ENCODE measurements at places on chromosomes 5 and 9. TPM values are rescaled to one million over a fixed set of nuclear protein-coding genes. Genes with fewer than 3 reads are reported as not detected.
A peak's percentile ranks its signal among the peaks of the same experiment; 100 is the strongest.

Gene MTX3
- total RNA-seq = 16.5 TPM

Gene CYSRT1
- total RNA-seq = 0.90 TPM

Gene CCDC152
- total RNA-seq = 22.0 TPM

Gene DPH7
- total RNA-seq = 32.8 TPM

Gene PDE8B
- 2.1 TPM for total RNA-seq

Gene FOXD4
- 0.63 TPM for total RNA-seq

Gene TERT
- 6.3 TPM for total RNA-seq

Gene AK8
- total RNA-seq = 0.92 TPM

Gene BARHL1
- 0.14 TPM for total RNA-seq

Gene TLR4
- total RNA-seq = 0.41 TPM

Gene IGIP
- total RNA-seq = 2.5 TPM

Gene PLAA
- 38.4 TPM for total RNA-seq

Gene FPGS
- 63.9 TPM for total RNA-seq

Gene FGF18
- 0.27 TPM for total RNA-seq

- peak; percentile 7 for ATAC-seq
Measured at GRCh38 chr5:179731791-179732411, 721 bp upstream of the MAML1 start.

- no peak for ATAC-seq
Measured at GRCh38 chr5:32290922-32291321, 21.8 kb downstream of the MTMR12 start.

DNA sequence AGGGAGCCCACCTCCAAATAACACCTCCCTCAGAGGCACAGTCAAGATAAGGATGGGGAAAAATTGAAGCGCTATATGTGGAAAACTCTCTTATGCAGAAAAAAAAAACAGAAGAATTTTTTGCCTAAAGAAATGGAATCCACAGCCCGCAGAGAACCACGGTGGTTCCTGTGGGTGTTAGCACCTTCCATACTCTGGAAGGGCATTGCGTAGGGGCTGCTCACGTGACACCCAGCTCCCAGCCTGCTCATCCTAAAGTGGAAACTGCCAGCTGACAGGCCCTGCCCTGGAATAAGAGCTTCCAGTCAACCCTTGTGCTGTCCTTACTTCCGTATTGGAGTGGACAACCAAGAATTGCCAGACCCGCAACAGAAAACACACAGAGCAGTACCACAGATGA, 142.5 kb downstream of the FSTL4 start:
- no peak for ATAC-seq

DNA sequence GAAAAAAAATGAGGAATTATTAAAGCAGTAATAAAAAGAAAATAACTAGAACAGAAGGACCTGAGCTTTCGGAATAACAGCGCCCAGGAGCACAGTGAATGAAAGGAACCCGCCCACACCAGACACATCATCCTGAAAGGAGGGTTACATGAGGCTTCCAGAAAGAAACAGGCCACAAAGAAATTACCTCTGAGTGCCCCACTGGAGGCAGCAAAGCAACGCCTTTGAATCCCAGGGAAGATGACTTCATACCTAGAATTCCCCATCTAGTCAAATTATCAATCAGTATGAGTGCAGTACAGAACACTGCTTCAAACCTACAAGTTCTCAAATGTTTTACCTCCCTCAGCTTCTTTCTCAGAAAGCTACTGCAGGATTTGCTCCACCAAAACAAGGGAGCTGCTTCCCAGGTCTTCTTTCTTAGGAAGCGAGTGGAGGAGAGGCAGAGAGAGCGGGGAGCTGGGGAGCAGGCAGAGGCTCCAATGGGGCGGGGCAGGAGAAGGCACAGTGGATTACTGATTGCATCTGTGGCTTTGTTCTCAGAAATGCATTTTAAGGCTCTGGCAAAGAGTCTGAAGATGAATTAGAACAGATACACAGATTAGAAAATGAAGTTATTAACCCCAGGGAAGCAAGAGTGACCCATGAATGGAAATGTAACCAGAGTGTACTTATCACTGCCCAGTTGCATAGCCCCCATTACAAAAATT, 87.1 kb downstream of the SEMA4D start:
- ATAC-seq = peak; percentile 65

DNA sequence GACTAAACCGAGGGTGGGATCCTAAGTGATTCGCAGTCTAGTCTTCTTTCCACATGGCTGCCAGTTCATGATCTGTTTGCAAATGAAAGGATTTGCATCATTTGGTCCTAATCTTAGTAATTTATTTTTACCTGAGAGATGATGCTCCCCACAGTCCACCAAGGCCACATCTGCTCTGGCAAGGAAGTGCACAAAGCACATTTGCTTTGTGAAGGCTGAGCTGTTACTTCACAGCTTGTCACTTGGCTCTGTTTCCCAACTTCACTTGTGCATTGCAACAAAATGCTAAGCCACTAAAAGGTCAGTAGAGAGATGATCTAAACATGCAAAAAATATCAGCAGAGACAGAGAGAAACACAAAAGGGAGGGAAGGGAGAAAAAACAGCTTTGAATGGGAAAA, 128.5 kb upstream of the VLDLR start:
- no peak for ATAC-seq

- no peak for ATAC-seq
Measured at GRCh38 chr9:89519366-89519805, 21.5 kb upstream of the SEMA4D start.

- peak; percentile 16 for ATAC-seq
Measured at GRCh38 chr5:135126688-135127438, 92.8 kb upstream of the PITX1 start.

DNA sequence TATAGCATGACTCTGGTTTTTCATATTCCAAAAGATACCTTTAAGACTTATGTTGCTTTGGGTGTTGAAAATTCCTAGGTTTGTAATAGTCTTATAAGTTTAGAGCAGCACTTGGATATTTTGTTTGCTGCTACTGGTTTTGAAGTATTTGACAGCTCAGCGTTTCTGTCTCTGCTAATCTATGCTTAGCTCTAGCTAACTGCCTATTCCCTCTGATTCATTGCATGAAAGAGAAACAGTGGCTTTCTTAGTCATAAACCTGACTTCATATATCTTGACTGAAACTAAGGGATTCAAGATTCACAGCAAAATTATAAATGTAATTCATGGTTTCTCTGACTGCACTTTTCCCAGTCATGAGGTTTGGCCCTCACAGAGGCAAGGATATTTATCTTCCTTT, 35.6 kb upstream of the ANXA1 start:
- peak; percentile 98 for ATAC-seq

- peak; percentile 93 for ATAC-seq
Measured at GRCh38 chr5:3385991-3386519, 209.6 kb upstream of the IRX1 start.

DNA sequence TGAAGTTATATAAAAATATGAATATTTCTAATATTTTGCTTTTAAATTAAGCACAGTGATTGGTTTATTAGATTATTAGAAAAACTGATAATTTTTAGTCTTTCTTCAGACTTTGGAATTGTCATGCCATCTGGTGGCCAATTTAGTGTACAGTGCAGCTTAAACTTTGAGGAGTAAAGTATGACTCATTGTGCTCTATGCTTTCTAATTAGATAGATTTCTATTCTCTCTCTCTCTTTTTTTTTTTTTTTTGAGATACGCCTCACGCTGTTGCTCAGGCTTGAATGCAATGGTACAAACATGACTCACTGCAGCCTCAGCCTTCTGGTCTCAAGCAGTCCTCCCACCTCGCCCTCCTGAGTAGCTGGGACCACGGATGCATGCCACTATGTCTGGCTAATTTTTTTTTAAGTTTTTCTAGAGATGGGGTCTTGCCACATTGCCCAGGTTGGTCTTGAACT, 42.1 kb upstream of the GPR21 start:
- ATAC-seq = peak; percentile 92

DNA sequence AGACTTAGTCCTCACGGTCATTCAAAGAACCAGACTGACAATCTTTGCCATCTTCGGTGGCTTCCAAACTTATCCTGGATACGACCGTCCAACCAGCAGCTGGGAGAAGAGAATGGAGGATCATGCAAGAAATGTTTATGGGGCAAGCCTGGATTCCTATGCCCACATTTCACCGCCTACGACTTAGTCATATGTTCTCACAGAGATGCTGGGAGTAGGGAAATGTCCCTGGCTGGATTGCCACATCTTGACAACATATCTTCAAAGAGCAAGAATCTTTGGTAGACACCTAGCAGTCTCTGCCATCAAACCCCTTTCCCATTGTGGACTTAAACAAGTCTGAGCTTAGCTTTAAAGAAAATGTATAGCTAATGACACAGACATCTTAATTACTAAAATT, 5.0 kb downstream of the MED7 start:
- no peak for ATAC-seq

- ATAC-seq = no peak
Measured at GRCh38 chr5:167812871-167813270, 478.6 kb upstream of the WWC1 start.

GRCh38 chr5:80190960-80191359, 64.9 kb downstream of the SERINC5 start:
- no peak for ATAC-seq

DNA sequence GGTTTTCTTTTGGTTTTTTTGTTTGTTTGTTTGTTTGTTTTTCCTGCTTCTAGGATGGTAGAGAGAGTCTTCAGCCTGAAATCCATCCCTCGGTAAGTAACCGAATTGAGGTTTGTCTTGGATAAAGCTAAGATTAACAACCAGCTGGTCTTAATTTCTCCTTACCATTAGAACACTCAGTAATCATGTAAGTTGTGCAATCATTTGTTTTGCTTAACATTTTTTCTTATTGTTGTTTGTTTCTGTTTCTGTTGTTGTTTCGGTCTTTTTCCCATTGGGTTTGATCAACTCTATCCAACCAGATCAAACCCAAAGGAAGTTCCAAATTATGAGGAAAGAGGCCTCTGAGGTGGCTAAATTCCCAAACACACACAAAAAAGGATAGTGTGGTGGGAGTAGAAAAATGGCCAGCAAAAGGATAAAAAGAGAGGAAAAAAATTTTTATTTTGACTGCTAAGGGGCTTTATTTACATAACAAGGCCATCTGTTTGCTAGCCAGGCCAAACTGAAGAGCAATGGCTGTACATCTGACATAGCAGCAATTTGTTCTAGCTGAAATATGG, 49.6 kb upstream of the ANKRD31 start:
- ATAC-seq = no peak

DNA sequence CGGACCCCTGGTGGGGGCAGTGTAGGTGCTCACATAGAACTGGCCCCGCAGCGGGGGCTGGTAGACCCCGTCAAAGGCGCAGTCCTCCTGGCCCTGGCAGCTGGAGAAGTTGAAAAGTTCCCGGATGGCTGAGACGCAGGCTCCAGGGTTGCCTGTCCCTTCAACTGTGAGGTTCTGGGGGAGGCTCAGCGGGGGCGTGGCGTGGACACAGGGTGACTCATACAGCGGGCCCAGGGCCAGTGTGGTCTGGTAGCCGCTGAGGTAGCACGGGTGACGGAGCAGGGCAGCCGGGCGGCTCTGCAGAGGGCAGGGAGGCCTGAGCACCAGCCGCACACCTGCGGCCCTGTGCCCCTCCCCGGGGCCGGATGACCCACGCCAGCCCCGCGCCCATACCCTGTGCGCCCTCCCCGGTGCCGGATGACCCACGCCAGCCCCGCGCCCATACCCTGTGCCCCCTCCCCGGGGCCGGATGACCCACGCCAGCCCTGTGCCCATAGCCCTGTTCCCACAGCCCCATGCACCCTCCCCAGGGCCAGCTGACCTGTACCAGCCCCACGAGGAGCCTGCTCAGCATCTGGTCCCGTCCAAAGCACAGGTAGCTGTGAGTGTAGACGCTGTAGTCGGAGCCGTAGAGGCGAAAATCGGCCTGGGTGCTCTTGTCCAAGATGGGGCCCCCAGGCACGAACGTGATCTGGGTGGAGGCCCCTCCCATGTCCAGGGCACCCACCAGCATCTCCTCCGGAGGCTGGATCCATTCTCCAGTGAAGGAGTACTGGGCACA, 5.0 kb downstream of the ENTPD8 start:
- ATAC-seq = peak; percentile 64

DNA sequence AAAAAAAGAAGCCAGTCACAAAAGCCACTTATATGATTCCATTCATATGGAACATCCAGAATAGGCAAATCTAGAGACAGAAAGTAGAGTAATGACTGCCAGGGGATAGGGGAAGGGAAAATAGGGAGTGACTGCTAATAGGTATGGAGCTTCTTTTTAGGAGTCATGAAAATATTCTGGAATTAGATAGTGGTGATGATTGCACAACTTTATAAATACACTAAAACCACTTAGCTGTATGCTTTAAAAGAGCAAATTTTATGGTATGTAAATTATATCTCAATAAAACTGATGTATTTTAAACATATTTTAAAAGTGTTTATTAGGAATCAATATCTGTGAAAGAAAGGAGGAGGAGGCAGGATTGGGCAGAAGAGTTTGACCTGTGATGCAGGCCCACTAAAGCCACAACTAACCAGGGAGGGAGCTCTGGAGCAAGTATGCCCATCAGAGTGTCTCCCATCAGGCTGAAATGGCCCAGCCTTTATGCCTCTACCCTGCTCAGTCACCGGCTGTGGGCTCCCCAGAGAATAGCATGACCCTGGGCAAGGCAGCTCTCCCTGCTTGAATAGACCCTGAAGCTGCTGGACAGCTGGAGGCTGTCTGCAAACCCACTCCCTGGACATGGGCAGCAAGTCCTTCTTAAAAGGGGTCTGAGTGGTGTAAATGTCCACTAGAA, 96.0 kb upstream of the SLC44A1 start:
- no peak for ATAC-seq

GRCh38 chr9:76302947-76303550, 91.2 kb downstream of the RFK start:
- ATAC-seq = no peak

DNA sequence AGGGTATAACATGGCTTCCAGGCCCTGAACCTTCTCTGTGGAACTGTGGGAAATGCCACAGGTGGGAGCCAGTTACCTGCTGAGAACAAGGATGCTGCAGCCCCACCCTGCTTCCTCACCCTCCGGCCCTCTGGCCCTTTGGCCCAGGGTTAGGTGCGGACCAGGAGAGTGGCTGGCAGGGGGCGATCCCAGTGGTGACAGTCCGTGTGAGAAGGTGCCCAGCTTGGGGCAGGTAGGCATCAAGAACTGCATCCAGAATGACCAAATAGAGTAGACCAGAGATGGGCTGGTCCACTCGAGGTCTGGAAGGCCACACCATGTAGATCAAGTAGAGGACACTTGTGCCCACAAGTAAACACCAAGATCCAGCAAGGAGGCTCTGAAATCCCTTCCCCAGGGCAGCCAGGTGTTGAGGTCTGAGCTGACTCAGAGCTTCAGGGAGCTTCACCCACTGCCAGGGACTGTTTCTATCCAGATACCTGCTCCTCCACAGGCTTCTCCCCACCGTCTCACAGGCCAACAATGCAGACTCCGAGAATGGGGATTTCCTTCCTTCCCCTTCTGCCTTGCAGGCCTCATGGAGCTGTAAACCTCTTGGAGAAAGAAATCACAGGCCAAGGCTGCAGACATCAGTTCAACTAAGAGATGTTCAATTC, 61.4 kb upstream of the ZSWIM6 start:
- no peak for ATAC-seq

- ATAC-seq = no peak
Measured at GRCh38 chr9:36263683-36264082, 5.4 kb upstream of the GNE start.

GRCh38 chr9:114367772-114368569, 19.8 kb downstream of the AKNA start:
- ATAC-seq = no peak

GRCh38 chr9:107367727-107368502, 84.8 kb downstream of the RAD23B start:
- no peak for ATAC-seq

Measured in motor neuron (in vitro differentiated cells).